T-helper 1 cell (primary cell): ENCODE measurements at places on chromosomes 2 and 18.

- no peak for DNase-seq
Measured at GRCh38 chr2:216807857-216808272, 52.0 kb downstream of the TNP1 start.

- no peak for DNase-seq
Measured at GRCh38 chr2:206311026-206311425, 36.6 kb downstream of the ZDBF2 start.

DNA sequence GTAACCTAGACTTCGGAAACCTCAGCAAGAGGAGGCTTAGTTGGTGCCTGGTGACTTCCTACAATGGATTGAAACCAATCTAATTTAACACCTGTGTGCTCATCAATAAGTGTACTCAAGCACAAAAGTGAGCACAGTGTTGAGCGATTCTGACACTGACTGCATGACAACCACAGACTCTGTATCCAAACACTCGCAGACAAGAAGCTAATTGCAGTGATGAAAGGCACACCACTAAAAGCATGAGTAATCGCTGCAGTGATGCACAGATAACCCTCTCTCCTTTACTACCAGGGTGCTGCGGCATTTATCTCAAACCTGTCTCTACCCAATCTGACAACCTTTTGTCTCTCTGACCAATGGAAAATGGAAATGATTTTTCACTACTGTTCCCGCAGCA, 168.1 kb downstream of the AFF3 start:
- DNase-seq = no peak

DNA sequence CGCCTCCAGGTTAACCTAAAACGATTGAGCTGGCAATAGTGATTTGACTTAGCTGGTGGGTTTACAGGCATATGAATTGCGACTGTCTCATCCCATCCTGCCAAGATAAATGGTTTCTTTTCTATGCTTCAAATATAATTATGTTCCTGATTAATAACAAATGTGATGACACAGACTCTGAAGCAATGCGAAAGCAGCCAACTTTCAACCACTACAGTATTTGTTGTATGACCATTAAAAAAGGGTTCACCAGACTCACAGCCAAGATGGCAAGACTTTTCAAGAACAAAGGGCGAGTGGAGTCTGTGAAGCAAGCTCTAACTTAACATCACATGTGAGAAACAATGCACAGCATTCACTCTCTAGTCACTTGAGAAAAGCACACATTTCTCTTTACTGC, 186.6 kb downstream of the PID1 start:
- no peak for DNase-seq

- DNase-seq = no peak
Measured at GRCh38 chr18:7678801-7679200, 111.7 kb downstream of the PTPRM start.

- DNase-seq = no peak
Measured at GRCh38 chr18:37166491-37166890, 337.6 kb downstream of the KIAA1328 start.

DNA sequence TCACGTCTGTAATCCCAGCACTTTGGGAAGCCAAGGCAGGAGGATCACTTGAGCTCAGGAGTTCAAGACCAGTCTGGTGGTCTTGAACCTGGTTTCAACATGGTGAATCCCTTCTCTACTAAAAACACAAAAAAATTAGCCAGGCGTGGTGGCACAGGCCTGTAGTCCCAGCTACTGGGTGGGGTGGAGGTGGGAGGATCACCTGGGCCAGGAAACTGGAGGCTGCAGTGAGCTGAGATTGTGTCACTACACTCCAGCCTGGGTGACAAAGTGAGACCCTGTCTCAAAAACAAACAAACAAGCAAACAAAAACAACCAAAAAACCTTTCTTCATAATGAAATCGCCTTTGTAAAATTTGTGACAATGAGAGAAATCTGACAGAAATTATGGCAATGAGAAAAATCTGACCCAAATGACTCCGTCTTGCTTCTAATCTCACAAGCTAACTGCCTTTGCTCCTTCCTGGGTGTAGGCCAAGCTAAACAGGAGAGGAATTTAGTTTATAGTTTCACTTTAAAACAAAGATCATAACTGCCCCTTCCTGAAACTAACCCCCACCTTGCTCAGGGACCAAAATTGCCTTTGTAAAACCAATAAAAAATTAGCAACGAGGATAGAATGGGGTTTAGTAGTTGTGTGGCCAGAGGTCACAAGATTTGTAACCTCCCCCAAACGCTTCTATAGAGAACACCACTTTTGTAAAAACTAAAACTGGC, 60.7 kb upstream of the KIF5C start:
- DNase-seq = no peak

- no peak for DNase-seq
Measured at GRCh38 chr2:149064856-149065630, 26.5 kb downstream of the LYPD6B start.

- peak; percentile 63 for DNase-seq
Measured at GRCh38 chr2:46461011-46461674, 18.2 kb upstream of the TMEM247 start.

- DNase-seq = no peak
Measured at GRCh38 chr2:217075268-217076057, 215.6 kb upstream of the TNP1 start.

GRCh38 chr18:54626779-54627178, 35.7 kb downstream of the DYNAP start:
- no peak for DNase-seq

- no peak for DNase-seq
Measured at GRCh38 chr18:908758-909724, 4.4 kb downstream of the ADCYAP1 start.

DNA sequence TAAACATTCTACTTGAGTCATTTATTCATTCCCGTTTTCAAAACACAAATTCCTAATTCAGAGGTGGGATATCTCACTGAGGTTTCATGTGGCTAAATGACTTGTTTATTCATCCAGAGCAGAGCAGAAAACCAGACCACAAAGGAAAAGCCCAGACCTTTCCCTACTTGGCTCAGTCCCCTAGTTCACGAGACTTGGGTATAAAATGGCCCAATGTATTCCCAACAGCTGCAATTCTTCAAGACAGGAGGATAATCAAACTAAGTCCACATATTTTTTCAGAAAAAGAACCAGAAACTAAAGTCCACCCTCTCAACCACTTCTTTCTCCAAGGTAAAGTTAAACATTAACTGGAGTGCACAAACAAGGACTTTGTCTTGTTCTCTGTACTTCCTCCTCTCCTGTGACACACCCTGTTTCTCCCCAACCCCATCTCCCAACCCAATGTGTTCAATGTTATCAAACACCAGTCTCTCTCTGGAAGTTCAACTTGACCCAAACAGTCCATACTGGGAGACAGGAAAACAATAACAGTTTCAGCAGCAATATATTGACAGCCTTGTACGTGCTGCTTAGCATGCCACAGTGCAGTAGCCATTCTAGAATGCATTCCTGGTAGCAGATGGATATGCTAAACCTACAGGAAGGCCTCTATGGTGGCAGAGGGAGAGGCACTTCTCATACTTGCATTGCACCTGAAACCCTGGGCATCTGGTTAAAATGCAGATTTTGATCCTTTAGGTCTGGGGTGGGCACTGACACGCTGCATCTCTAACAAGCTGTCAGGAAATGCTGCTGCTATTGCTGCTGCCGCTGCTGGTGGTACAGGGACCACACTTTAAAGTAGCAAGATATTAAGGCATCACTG, 110.7 kb downstream of the INO80D start:
- no peak for DNase-seq

DNA sequence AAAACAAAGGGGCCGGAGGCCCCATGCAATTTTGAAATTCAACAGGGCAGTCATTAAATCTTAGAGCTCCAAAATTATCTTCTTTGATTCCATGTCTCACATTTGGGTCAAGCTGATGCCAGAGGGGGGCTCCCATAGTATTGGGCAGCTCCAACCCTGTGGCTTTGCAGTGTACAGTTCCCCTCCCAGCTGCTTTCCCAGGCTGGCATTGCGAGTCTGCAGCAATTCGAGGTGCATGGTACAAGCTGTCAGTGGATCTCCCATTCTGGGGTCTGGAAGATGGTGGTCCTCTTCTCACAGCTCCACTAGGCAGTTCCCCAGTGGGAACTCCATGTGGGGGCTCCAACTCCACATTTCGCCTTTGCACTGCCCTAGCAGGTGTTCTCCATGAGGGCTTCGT, 72.7 kb upstream of the ARHGAP15 start:
- DNase-seq = no peak

GRCh38 chr18:70463085-70463484, 174.2 kb downstream of the SOCS6 start:
- no peak for DNase-seq

DNA sequence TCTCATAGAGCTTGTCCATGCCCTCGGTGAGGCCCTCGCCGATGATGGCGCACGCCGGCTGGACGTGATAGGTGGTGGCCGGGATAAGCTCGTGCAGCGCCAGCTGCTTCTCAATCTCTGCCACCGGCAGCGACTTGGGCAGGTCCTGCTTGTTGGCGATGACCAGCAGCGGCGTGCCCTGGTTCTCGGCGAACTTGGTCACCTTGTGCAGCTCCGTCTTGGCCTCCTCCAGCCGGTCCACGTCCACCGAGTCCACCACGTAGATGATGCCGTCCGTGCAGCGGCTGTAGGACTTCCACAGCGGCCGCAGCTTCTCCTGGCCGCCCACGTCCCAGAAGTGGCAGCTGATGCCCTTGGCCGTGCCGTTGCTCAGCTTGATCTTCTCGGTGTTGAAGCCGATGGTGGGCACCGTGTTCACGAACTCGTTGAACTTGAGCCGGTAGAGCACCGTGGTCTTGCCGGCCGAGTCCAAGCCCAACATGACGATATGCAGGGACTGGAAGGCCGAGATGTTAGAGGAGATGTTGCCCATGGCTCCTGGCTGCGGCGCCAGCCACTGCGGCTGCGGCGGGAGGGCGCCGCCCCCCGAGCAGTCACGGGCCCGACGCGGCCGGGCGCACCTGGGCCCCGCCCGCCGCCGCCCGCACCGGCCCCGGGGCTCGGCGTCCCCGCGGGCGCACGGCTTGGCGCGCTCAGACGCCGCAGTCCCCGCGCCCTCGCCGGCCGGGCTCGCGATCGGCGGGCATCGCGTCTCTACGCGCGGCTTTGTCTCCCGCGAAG, 636 bp downstream of the ARL4C start:
- DNase-seq = peak; percentile 58

DNA sequence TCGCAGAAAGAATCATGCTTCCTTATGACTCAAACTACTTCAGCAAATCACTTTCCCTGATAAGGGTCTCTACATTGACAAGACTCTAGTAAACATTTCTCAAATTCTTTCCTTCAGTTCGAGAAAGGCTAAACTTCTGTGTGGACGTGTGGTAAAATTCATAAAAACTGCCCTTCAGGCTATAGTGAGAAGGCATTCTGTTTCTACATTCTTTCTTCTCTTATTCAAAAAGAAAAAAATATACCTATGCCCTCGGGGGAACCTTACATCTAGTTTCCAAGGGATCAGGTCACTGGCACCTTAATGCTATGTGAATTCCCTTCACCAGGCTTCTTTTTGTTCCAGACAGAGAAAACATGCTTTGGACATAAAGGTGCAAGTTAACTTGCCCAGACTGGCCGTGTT, 4.9 kb downstream of the VIT start:
- DNase-seq = no peak

DNA sequence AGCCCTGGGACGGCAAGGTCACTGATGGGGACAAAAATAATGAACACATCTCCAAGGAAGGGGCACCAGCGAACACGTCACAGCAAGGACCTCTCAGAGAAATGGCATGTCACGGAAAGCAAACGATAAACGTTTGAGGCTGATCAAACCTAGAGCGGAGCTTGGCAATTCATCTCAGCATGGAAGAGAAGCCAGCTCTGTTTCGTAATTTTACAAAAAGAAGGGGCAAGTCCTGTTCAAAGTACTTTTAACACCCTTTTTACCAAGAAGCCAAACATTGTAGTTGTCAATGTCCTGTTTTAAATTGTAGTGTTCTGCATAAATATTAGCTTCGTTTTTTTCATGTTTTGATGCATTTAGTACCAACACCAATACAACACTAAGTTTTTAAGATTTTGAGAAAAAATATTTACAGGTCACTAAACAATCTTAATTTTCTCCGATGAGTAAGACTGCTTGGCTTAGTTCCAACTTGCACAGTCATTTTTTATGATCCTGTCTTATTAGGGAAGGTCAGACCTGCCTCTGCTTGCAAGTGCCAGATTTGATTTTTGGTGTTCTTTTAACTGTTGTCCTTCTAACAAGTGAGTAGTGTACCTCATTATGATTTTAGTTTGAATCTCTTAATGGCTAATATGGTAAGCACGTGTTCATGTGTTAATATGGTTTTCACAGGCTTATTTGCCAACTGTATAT, 818.5 kb upstream of the SALL3 start:
- no peak for DNase-seq

DNA sequence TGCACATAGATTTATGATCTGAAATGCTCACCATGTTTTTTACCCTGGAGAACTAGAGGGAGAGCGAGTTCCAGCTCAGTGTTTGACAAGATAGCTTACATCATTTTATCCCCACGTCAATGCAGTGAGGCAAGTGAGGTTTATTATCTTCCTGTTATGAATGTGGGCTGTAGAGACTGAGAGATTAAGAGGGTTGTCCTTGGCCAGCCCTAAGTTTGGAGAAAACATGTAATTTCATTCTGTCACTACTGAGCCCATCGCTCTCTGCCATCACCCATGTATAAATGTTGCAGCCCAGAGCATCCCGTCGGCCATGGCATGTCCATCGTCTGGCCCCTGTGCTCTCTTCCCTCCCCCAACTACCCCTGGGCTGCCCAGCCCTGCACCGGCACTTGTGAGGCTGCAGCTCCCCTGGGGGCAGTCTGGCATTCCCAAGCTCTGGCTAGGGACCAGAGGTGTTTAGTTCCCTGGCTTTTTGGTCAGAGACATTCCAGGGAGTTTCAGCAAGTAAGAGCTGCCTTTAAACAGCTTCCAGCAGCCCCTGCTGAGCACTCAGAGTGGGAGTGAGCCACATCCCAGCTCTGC, 136.7 kb downstream of the ANTXR1 start:
- no peak for DNase-seq

GRCh38 chr2:122980671-122981070, 1044.4 kb upstream of the CNTNAP5 start:
- no peak for DNase-seq

DNA sequence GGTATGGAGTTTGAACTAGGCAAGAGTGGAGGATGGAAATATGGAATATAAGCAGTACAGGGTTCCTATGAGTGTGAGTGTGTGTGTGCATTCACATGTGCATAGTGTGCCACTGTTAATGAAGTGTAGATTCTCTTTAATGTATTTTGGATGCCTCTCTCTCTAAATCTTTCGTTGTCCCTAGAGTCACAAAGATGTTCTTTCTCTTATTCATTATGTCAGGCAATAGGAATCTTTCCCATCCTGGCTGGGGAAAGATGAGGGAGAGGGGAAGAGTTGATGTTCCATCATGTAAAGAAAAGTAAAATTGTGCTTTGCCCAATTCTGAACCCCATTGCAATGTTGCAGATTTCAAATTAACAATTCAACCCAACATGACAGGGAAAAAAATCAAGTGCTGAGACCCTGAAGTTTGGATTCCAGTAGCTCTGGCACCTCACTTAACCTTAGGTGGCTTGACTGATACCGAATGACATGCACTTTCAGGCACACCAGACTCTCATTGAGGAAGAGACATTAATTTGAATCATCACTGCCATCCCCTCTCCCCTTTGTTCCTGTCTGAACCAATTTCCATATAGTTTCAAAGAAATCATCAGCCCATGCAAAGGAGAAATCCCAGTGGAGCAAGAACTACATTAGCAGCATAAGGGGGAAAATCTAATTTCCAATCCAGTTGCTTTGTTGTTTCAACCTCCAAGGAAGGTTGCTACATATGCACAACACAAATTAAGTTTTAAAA, 28.0 kb downstream of the KLF7 start:
- no peak for DNase-seq
